Fibroblast of skin of left biceps (primary cell): ENCODE measurements at places on chromosomes 5 and 9.
A peak's percentile ranks its signal among the peaks of the same experiment; 100 is the strongest.

DNA sequence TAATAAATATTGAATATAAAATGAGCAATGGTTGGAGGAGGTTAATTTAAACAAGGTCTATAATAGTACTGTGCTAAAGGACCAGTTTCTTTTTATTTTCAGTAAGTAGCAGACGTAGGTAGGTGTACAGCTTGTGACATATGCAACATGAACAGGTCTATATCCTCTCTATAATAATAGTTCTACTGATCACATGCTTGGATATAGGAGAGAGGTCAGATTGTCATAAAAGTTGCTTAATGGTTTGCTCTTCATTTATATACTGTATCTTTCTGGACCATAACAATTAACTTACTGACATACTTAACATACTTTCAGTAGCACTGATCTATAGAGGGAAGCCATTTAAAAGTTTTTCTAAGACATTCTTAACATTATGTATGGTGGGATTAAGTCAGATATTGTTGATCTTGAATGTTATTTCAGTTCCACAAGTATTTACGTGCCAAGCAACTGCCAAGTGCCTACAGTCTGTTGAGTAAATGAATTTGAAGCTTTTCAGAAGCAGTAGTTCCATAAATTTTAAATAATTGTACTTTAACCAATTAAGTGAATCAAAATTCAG, 68.0 kb downstream of the DENND4C start:
- no peak for DNase-seq

- no peak for DNase-seq
Observed at GRCh38 chr5:93585767-93586385, 2.9 kb downstream of the NR2F1 start.

DNA sequence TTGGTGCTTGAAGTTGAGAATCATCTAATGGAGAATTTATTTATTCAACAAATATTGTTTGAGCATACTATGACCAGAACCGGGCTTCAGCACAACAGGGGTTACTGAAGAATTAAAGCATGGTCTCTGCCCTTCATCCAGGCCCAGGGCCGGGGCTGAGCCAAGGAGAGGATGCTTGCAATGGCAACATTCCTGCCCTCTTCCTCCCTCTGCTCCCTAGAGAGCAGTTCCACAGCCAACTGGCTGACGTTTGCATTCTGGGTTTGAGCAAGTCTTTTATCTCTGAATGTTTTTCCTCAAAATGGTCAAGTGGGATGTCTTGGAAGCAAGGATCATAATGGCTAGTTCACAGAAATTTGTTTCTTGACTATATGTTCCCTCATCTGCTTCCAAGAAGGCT, 80.7 kb downstream of the GLDC start:
- DNase-seq: no peak

DNA sequence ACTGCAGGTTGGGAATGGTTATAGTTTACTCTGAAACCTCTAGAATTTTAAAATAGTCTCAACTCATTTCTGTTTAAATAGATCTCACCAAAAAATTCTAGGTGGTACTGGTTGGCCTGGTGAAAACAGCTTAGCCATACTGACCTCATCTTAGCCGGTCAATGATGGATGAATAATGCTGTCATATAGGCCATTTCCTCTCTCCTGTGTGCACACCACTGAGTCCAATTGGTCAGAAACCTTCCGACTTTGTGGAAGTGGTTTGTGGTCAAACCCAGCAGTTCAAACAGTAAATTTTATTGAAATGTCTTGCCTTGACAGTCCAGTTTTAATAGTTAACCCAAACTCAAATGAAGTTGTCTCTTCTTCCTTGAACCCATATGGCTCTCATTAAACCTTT, 98.6 kb downstream of the GIN1 start:
- no peak for DNase-seq

DNA sequence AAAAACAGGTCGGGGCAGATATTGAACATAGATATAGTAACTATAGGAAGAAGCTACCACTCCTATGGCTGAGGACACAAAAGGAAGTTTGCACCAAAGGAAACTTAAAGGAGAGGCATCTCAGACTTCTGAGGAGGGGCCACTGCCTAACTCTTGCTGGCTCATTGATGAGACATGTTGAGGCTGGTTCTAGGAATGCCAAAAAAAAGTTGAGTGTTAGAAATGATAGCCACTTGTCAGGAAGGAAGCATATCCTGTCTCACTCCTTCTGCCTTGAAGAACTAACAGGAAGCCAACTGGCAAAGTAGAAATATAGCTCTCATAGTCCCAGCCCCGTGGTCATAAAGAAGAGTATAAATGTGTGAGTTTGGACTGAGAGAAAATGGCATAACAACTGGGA, 23.3 kb upstream of the STOM start:
- DNase-seq: no peak

DNA sequence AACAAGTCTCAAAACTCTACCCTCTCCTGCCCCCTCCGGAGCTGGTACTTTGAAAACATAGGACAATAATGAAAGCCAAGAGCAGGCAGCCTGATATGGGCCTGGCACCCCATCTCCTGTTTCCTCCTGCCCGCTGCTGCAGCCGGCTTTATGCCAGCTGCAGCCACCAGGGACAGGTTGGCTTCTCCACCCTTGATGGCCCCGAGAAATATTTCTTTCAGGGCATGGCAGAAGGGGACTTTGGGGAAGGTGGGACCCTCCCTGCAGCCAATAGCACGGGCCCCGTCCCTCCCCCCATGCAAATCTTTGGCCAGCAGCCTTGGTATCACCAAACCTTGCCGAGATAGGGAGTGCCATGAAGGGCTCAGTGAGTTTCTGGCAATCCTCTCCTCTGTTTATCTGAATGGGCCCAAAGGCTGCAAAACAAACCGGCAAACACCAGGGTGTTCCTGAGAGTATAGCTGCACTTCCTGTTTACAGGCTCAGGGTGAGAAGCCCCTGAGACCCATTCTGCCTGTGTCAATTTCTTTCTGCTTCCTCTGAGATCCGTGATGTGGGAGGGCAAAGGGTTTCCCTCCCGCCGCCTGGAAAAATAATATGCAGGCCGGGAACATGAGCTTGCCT, 73.4 kb upstream of the BOD1 start:
- DNase-seq: no peak

DNA sequence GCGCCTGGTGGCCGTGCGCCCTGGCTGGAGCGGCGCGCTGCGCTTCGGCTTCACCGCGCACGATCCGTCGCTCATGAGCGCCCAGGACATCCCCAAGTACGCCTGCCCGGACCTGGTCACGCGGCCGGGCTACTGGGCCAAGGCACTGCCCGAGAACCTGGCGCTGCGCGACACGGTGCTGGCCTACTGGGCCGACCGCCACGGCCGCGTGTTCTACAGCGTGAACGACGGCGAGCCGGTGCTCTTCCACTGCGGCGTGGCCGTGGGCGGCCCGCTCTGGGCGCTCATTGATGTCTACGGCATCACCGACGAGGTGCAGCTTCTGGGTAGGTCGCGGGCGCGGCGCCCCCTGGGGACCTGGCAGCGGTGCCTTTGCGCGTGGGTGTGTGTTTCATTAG, 28.9 kb downstream of the NEURL1B start:
- DNase-seq: no peak

DNA sequence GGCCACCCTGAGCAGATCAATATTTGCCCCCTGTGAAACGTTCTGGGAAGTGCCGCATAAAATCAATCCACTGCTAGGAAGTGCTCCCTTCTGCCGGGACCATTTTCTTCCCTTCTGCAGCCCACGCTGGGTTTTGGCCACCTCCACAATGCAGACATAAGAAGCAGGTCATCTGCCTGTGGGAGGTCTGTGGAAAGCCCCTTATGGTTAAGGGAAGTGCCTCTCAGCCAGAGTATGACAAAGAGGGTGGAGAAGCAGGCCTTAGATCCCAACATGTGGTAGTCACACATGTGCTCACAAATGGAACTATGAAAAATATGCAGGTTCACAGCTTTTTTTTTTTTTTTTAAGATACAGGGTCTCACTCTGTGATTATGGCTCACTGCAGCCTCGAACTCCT, 82.8 kb downstream of the SLC1A3 start:
- peak; percentile 49 for DNase-seq

- no peak for DNase-seq
Observed at GRCh38 chr5:42953041-42953440, 87.1 kb downstream of the ANXA2R start.

- DNase-seq: peak; percentile 72
Observed at GRCh38 chr5:169980418-169981053, at the start of gene INSYN2B. Gene INSYN2B (minus strand): TSS chr5:169980495. CDS start chr5:169883898, 96,597 bp downstream.

- DNase-seq: no peak
Observed at GRCh38 chr9:114107286-114108001, 8.4 kb upstream of the KIF12 start.

DNA sequence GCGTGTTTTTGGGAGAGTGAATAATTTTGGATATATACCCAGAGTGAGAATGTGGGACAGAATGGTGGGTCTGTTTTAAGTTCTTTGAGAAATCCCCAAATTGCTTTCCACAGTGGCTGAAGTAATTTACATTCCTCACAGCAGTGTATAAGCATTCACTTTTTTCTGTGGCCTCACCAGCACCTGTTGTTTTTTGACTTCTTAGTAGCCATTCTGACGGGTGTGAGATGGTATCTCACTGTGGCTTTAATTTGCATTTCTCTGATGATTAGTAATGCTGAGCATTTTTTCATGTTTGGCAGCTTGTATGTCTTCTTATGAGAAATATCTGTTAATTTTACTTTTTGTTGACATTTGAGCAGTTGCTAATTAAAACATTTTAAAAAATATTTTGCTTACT, 9.4 kb upstream of the SPATA31D1 start:
- DNase-seq: no peak

DNA sequence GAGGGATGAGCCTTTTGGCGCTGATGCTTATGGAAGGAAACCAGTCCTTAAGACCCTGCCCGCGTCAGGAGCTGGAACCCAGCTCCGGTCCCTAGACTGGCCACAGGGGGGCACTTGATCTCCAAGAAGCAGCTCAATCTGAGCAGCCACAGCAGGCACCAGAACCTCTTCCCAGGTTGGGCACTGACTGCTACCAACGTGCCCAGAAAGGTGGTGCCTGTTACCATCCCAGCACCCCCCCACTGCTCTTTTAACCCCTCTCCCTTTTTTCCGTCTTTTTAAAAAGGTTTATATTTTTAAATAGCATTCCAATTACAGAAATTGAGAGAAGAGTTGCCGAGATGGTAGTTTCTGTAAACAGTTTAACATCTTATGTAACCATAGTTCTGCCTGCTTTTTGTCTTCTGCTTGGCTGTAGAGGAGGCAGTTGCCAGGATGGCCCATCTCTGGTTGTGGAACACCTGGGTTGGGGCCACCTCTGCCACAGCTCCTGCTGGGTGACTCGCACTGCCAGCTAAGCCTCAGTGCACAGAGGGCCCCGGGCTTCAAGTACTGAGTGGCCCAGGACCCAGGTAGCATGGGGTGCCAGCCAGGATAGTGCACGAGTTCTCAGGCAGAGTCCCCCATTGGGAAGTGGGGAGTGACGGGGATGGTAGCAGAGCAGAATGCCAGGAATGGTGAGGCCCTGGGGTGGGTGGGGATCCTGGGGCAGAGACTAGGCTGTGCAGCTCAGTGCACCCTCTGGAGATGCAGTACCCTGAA, 62.8 kb downstream of the PFDN1 start:
- DNase-seq: no peak

DNA sequence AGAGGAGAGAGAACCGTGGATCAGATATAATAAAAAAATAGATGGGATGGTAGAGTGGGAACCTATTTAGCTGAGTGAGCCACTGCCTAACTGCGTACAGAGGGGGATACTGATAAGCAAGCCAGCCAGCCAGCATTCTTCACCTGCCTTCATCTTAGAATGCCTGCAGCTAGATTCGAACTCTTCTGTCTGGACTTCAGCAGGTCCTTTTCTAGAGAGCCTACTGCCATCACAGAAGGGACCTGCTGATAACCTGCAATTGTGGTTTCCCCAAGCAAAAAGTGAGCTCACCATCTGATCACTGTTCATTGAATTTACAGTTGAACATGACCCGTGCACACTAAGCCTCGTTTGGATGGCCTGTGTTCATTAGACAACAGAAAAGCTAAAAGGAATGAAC, 109.4 kb downstream of the CDC42SE2 start:
- DNase-seq: no peak

- no peak for DNase-seq
Observed at GRCh38 chr9:70076678-70077077, 33.0 kb downstream of the MAMDC2 start.

- DNase-seq: no peak
Observed at GRCh38 chr5:52491818-52492217, 295.9 kb upstream of the ITGA1 start.

GRCh38 chr5:177507596-177508220, 1.9 kb downstream of the DOK3 start:
- DNase-seq: no peak

DNA sequence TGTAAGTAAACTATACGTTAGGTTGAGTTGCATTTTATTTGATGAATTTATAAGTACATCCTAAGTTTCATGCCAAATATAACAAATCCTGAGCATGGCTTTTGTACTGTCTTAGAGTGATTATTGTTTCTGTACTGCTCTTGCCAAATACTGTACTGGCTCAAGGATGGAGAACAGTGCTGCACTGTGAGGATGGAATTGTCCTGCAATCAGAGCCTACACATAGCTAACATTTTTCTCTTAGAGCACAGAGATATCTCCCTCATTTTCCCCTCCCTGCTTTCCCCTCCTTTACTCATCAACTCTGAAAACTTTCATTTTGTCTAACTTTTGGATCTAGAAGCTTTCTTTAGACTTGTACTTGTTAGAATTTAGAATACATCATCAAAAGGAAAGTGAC, 28.3 kb downstream of the LRRC70 start:
- no peak for DNase-seq

- no peak for DNase-seq
Observed at GRCh38 chr9:91073811-91074771, 272.5 kb downstream of the SYK start.

DNA sequence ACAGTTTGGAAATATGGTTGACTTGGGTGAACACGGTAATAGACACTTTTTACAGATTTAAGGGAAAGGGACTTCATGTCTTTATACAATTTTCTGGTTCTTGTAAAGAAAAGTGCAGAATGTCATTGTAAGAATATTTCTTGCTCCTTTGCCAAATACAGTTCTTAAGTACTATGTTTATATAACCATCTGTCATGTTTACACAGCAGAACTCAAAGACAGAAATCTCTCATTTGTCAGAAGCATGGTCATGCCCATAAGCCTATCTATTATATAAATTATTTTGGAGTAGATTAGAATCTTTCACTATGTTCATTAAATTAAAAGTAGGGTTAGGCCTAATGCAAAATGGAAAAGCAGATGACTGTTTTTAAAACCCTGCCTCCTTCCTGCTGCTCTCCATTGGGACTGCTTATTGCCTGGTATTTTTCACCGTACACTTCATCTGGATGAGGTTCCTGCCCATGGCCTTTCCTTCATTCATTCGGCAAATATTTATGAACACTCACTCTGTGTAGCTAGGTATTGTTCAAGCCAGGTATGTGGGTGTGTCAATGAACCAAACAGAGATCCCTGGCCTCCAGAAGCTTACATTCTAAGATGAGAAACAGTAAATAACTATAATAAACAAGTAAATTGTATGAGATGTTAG, 558.1 kb downstream of the NR2F1-AS1 start:
- no peak for DNase-seq
